ENCODE measurements at places on chromosomes 2 and 18.

- no peak for DNase-seq
Observed at GRCh38 chr2:238379096-238379810, 47.5 kb upstream of the ASB1 start.

DNA sequence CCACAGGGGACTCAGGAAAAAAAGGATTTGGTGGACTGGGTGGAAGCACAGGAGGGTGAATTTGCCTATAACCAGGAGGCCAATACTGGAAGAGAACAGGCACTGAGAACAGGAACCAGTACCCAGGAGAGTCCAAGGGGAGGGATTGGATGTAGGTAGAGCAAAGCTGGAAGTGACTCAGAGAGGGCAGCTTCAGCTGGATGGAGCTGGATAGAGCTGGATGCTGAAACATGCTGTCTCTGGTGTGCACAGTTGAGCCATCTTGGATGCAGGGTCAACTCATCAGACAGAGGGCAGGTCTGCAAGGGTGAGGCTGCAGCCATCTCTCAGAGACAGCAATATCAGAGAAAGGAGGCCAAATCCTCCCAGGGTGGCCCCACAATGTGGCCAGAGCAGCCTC lies 134.0 kb downstream of the GALNT14 start:
- no peak for DNase-seq

DNA sequence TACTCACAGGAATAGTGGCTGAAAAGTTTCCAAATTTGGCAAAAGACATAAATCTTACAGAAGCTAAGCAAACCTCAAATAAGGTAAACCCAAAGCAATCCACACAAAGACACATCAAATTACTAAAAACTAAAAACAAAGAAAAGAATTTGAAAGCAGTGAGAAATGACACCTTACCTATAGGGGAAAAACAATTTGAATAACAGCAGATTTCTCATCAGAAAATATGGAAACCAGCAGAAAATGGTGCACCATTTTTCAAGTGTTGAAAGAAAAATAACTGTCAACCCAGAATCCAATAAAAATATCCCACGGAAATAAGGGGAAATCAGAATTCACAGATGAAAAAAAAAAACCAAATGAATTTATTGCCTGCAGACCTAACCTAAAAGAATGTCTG lies 138.6 kb downstream of the PIGN start:
- no peak for DNase-seq

GRCh38 chr2:231890896-231891513 lies 35.2 kb downstream of the NPPC start:
- DNase-seq: no peak

DNA sequence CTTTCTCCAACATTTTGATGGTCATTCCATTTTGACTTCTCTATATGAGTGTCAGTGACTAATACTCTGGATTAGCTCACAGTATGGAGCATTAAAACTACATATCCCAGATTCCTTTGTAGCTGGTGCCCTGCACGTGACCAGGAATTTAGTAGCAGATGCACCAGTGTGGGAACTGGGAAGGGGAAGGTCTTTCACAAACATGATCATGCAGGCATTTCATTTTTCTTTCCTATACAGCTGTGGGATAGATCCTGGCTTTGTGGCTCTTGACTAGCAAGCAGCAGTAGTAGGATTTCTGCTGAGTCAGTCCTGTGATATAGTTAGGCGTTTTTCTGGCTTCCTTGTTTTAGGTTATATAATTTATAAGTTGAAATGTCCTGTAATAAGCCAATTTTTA lies 971.0 kb upstream of the CDH2 start:
- DNase-seq: no peak

DNA sequence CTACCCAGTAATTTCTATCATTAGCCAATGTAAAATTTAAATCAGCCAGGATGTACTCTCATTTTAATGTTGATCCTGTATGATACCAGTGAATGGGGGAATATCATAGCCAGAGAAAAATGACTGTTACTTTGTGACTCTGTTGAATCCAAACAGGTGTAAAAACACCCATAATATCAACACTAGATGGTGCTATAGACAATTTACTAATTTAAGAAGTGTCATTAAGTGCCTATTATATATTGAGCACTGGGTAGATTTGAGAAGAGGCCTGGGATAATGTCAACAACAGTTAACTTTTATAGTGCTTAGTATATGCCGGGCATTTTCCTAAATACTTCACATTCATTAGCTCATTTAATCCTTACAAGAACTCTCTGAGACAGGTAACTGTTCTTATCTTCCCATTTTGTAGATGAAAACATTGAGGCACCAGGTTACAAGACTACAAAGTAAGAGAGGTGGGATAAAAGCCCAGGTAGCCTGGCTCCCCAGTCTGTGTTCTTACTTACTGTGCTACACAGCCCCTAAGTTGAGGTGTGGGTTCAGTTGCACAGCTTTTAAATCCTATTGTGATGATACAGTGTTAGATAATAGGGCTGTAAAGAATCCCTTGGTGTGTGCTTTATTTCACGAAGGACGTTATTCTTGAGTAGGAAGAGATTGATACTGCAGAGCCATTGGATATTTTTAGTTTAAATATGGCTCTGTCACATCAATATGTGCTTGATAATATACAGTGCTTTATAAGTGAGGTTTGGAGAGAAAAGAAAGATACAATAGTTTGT lies 325.5 kb downstream of the AGPS start:
- DNase-seq: no peak

DNA sequence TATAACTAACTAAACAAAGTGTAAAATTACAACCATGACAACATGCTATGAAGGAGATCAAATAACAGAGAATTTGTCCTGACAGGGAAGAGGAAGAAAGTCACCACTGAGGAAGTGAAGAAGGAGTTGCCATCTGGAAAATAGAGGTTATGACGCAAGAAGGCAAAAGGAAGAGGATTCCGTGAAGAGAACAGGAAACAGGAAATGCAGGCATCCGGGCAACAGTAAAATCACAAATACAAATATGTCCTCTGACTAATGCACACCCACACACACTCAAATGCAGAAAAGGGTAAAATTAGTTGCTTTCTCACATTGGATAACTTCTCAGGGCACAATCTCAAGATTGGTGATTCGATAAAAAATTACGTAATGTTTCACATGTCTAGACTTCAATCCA lies 278.4 kb downstream of the TMX3 start:
- no peak for DNase-seq

- no peak for DNase-seq
Observed at GRCh38 chr2:205193836-205194228, 488.5 kb upstream of the NRP2 start.

GRCh38 chr18:56383349-56383748 lies 255.0 kb downstream of the TXNL1 start:
- no peak for DNase-seq

DNA sequence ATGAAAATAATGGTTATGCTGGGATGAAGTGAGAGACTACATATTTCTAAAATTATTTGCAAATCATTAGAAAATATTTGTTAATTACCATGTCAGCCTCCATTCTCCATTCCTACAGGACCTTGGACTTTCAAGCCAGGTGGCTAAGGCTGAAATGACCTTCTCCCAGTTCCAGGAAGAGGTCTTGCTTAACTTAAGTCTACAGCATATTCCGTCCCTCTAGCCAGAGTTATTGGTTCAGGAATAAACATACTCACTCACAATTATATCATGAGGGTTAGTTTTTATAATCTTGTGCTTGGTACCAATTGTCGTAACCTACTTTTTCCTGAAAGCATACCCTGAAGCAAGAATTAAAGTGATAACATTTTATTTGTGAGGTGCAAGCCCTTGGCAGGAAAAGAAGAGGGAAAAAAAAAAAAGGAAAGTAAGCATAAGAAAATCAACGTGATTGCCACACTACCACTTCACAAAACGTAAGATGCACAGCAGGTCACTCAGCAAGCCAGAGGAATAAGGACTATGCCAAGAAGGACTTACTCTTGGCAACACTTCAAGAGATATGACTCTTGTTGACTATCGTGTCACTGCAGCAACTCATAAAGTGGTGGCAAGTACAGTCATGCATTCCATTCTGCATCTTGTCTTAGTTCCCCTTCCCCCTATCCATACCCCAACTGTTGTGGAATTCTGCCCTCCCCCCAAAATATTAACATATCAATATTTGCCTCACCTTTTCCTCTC lies 479.1 kb downstream of the MBD2 start:
- DNase-seq: no peak

- DNase-seq: no peak
Observed at GRCh38 chr2:202072226-202072625, 829 bp upstream of the KIAA2012 start.

Measured in stimulated activated CD8-positive, alpha-beta memory T cell treated with anti-CD3 and anti-CD28 coated beads, Interleukin-4, amount 100 ng/mL, for 1 hour (primary cell).